ENCODE measurements at places on chromosomes 7 and 10. TPM values are rescaled to one million over a fixed set of nuclear protein-coding genes. Genes with fewer than 3 reads are reported as not detected.

The RAPGEF5 gene
- 33.1 TPM for polyA plus RNA-seq

The LRIT1 gene
- polyA plus RNA-seq, result not detected

The NXPH1 gene
- polyA plus RNA-seq, result not detected

The SEMA3C gene
- polyA plus RNA-seq, result 24.9 TPM

The FMC1 gene
- polyA plus RNA-seq, result 26.7 TPM

The GIMAP2 gene
- polyA plus RNA-seq, result 7.0 TPM

The IDI2 gene
- not detected for polyA plus RNA-seq

The NFE2L3 gene
- polyA plus RNA-seq, result 25.2 TPM

GRCh38 chr10:107477266-107477665 lies 312.8 kb upstream of the SORCS1 start:
- no peak for DNase-seq

DNA sequence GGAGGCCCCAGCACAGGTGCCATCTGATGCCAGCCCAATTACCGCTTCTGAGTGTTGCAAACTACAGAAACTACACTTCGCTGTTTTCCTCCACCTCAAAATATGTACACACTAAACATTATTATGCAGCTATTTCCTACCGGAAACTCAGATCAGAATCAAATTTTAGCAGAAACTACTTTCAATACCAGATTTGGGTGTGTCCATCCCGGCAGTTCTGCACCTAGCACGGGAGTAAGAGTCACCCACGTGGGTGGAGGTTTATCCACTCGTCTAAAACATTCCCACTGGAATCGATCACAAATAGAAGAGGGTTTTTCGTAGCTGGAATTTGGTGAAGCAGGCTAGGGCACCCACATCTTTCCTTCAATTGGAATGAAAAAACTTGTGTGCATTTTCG lies 214.4 kb upstream of the PRKCQ start:
- no peak for DNase-seq

DNA sequence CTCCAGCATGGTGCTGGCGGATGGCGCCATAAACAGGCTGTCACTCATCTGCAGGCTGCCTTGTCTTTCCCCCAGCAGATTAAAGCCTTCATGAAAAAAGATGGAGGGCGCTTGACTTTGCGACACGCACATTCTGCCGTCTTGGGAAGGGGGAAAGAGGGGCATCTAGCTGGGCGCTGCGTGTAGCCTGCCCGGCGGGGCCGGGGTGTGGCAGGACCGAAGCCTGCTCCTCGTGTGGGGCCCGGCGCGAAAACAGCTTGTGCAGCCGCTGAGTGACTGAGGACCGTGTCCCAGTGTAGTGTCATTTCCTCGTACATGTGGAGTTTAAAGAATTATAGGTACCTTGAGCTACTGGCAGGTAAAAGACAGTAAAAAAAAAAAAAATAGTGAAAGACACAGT lies 97.9 kb downstream of the MGMT start:
- DNase-seq, result no peak

GRCh38 chr7:8015100-8015745 lies 46.6 kb downstream of the GLCCI1 start:
- DNase-seq, result no peak

DNA sequence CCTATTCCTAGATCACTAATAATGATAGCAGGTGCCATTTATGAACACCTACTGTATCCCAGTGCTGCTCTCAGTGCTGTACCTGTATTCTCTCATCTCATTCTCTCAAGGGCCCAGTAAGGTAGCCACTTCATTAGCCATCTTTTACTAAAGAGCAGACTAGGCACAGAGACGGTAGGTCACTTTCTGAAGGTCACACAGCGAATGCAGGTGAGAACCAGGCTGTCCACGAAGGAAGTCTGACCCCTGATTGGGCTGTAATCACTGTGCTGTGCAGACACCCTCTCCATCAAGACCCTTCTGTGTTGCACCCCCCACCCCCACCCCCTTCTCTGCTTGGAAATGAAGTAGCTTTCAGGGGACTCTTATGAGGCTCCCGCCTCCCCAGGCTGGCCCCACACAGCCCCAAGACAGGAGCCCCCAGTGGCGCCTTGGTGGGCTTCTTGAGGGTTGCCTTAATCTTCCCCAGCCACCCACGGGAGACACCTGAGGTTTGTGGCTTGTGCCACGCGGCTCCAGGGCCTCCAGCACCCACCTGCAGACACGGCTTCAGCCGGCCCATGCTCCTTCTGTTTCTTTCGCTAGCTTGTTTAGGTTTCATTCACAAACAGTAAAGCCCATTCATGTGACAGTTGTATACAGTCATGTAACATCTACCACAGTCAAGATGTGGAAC lies 81.7 kb upstream of the FAM20C start:
- no peak for DNase-seq

DNA sequence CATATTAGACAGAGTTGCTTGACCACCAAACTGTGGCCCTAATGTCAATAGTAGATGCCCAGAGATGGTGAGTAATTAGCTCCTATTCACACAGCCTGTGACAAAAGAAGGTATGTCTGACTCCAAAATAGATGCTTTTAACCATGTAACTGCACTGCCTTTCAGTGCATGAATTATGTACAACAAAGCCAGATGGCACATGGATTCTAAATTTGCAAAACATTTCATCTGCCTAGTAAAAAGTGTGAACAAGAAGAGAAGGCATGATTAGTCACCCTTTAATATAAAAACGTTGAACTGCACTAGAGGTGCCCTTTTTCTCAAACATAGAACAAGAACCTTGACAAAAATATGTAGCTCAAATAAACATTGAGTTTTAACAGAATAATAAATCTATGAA lies 35.5 kb upstream of the PTPRZ1 start:
- no peak for DNase-seq

- no peak for DNase-seq
Observed at GRCh38 chr10:114869520-114869892, 47.9 kb downstream of the FHIP2A start.

DNA sequence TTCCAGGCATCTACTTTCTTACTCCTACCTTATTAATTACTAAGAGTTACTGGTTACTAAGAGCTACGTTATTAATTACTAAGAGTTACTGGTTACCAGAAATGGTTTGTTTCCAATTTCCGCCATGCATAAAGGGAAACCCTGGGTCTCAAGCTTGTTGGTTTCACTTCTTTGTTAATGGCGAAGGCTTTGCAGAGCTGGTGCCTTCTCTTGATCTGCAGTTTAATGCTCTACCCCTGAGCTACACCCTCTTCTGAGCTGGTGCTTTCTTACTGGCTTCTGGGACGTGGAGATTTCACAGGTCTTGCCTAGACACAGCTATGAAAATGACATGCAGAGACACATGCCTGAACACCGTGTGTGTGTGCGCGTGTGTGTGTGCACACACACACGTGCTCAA lies 560 bp downstream of the CPA4 start:
- no peak for DNase-seq

DNA sequence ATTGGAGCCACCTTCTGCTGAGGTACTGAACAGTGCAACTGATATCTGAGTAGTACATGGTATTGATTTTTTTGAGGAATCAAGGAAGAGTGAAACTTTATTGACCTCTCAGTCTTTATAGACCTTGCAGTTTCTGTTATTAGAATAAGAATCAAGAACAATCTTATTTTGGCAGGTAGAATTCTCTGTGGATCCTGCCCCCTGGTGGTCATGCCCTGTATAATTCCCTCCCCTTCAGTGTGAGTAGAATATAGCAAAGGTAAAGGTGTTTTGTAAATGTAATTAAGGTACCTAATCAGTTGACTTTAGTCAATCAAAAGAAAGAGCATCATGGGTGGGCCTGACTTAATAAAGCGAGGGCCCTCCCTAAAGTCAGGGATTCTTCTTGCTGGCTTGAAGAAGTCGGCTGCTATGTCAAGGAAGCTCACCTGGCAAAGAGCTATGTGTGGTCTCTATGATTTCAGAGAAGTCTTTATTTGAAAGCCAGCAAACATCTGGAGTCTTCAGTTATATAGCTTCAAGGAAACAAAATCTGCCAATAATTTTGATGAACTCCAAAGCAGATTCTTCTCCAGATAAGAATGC lies 142.8 kb downstream of the LSM5 start:
- no peak for DNase-seq

DNA sequence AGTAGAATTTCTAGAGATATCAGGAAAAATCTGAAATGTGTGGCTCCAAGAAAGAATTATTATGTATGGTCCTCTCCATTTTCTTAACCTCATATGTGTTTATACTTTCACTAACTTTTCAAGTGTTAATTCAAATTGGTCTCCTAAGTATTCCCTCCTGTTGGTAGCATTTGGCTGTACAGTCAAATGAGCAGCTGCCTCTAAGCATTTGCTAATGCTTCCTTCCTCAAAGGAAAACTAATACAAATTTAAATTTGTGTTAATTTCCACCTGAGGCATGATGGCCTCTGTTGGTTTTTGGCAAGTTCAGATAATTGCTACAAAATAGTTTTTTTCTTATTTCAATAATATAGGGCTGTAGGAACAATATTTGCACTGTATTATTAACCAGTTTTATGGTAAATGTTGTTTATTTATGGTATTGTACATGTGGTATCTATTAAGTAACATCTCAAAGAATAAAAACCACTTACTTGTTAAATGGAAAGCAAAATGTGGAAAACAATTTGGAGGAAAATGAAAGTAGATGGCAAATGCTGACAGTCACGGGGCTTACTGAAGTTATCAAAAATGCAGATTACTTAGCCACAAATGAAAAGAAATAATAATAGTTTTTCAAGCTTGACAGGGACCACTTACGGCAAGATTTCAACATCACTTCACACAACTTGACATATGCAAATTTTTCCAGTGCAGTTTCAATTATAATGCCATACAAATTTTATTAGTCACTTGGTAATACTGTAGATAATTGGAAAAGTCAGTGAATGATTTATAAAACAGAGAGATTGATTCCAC lies 299.3 kb upstream of the MEOX2 start:
- no peak for DNase-seq

DNA sequence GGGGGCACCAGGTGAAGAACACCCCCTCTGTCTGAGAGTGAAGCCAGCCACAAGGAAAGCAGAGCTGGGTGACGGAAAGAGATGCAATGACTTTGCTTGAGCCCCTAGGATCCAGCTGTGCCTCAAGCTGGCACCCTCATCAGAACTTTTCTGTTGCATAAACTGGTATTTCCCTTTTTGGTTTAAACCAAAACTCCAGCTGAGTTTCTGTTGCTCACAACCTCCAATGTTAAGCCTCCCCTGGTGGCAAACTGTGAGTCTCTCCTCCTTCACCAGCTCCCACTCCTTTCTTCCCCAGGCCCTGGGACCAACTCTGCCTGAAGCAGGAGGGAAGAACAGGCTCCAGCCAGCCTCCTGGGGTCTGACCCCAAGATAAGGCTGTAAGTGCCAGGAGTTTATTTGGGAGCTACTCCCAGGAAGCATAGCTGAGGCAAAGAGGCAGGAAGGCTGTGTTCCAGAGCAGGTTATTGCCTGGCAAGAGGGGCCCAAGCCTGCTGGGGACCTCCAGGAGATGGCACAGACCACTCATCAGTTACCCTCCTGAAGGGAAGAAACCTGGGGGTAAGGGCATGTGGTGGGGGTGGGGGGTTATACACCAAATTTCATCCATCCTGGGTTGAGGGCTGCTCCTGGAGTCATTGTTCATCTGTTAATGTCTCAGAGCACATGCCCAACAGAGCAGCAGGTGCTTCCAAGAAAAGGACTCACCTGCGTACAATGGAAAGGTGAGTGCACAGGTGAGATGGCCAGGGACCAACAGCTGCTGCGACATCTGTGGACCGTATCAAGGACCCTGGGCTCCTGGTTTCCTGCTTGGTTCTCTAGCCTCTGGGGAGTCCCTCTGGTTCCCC lies 73.3 kb upstream of the NANOS1 start:
- DNase-seq, result no peak

DNA sequence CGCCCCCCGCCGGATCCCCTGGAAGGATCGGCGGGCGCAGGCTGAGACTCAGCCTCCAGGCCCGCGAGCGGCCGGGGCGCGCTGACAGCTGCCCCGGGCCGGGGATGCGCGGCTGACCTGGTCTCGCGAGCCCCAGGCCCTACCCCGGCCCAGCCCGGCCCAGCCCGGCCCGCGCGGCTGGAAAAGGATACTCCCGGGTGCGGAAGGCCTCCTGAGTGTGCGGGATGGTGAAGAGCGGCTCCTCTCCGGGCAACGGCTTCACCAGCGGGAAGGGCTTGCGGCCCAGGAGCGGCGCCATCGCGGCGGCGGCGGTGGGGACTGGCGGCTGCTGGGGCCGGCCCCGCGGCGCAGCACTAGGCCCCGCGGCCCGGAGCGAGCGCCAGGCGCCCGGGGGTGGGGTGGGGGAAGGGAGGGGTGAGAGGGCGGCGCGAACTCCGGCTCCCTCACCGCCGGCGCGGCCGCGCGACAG lies 423 bp downstream of the BAZ1B start:
- DNase-seq, result peak; percentile 23

- no peak for DNase-seq
Observed at GRCh38 chr7:26049081-26049480, 102.9 kb upstream of the NFE2L3 start.

GRCh38 chr10:17022466-17022825 lies 107.2 kb downstream of the CUBN start:
- DNase-seq, result no peak

DNA sequence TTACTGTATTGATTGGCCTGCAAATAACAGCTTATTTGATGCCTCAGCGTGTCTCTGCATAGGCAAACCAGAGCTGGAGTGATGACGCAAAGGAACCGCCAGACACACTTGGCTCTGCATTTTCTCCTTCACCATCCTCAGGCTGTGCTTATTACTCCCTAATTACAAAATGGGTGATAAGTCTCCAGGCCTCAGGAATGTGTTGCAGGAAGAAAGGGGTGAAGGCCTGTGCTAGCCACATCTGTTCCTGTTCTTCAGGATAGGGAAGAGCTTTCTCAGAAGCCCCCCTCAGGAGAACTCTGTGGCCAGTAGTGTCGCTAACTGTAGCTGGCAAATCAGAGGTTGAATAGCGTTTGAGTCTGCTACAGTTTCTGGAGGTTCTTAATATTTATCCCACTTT lies 5.1 kb downstream of the TDRD1 start:
- DNase-seq, result no peak

GRCh38 chr7:47443049-47443448 lies 138.9 kb downstream of the TNS3 start:
- no peak for DNase-seq

GRCh38 chr10:112953174-112954159 lies 3.4 kb downstream of the TCF7L2 start:
- DNase-seq, result peak; percentile 41

DNA sequence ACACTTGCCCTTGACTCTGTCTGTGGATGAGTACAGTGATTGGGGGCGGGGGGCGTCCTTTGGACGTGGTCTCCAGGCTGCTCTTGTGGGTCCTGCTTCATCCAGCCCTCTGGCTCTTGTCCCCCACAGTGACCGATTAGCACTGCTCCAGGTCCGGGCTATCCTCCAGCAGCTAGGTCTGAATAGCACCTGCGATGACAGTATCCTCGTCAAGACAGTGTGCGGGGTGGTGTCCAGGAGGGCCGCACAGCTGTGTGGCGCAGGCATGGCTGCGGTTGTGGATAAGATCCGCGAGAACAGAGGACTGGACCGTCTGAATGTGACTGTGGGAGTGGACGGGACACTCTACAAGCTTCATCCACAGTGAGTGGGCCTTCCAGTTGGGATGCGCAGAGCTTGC lies 18.3 kb downstream of the TACR2 start:
- no peak for DNase-seq

GRCh38 chr10:74445493-74445892 lies 294.5 kb downstream of the ADK start:
- no peak for DNase-seq

GRCh38 chr7:71457846-71458590 lies 326.1 kb downstream of the GALNT17 start:
- no peak for DNase-seq

GRCh38 chr7:131467788-131468187 lies 88.6 kb downstream of the PODXL start:
- DNase-seq, result no peak
